HS-27A (cell line): ENCODE measurements at places on chromosomes 6 and 20.

DNA sequence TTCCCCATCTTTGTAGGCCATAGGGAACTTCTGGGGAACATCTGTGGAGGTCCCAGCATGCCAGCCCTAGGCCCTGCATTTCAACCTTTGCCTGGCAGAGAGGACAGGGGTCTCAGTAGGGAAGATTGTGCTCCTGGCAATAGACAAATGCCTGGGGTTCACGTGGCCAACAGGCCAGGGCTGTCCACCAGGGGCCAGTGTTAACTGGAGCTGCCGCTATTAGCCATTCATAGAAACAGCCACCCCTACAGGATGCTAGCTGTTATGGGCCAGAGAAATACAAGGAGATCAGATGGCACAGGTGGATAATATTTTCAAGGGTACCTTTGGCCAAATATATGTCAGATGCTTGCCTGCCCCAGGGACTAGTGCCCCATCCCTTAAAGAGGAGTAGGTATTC is 932.9 kb downstream of the QKI start:
- no peak for DNase-seq

GRCh38 chr6:138278326-138278725 is 60.0 kb upstream of the PBOV1 start:
- DNase-seq, result no peak

- DNase-seq, result no peak
Observed at GRCh38 chr6:91681296-91681695, 1094.4 kb upstream of the MAP3K7 start.

GRCh38 chr6:111552241-111552744 is 53.4 kb downstream of the TRAF3IP2 start:
- peak; percentile 88 for DNase-seq

DNA sequence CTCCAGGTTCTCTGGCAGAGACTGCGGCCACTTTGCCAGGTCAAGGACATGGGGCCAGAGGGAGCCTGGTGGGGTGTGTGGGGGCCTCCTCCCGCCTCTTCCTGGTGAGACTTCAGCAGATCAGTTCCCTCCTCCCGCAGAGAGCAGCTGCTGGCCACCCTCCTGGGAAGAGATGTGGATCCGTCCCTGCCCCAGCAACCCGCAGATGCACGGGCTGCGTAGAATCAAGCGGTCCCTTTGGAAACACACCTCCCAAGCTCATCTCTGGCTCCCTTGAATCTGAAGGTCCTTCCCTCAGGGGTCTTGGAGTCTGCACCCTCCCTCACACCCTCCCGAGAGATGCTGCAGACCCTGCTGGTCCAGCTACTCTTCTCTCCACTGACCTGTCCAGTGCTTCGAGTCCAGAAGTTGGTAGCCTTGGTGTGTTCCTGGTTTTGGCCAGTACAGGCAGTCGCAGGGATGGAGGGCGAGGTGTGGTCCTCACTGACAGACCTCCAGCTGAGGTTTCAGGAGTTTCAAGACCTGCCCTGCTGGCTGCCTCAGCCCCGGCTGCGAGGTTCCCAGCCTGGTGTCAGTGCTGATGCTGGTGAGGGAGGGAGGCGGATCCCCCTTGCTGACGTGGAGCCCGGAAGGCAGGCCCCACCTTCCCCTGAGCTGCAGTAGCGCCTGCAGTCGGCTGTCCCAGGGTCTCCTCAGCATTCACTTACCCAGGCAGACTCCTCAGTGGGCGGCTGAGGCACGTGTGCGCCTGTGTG is at the start of gene NPBWR2:
Gene NPBWR2 (minus strand): TSS at position 585 of the 755 bp plus-strand sequence. CDS start 734 bp downstream, outside the sequence.
- no peak for DNase-seq

DNA sequence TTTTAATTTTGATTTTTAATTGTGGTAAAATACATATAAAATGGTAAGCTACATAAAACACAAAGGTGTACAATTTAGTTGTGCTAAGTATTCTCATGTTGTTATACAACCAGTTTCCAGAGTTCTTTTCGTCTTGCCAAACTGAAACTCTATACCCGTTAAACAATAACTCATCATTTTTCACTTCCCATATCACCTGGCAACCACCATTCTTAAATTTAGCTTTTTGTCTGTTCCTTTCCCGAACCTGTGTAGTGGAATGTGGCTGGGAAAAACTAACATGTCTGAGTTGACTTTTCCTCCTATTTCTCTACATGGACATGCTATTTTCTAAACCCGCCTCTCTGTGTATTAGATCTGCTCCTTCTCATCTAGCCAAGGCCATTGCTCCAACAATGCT is 27.6 kb downstream of the RPRD1B start:
- no peak for DNase-seq

DNA sequence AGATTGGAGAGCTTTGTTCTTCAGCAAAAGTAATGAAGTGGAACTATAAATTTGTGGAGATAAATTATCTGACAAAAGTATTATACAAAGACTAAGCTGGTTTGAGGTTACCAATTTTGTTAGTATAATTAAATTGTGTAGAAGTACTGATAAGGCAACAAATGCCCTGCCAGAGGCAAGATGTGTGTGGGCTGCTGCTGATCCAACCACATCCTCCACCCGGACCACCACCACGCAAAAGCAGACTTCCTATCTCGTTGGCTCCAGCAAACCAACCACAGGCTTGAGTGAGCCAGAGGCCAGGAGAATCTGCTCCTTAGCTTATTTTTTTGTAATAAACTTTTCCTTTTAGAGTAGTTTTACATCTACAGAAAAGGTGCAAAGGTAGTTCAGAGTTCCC is 1.1 kb upstream of the MYLK4 start:
- DNase-seq, result no peak

DNA sequence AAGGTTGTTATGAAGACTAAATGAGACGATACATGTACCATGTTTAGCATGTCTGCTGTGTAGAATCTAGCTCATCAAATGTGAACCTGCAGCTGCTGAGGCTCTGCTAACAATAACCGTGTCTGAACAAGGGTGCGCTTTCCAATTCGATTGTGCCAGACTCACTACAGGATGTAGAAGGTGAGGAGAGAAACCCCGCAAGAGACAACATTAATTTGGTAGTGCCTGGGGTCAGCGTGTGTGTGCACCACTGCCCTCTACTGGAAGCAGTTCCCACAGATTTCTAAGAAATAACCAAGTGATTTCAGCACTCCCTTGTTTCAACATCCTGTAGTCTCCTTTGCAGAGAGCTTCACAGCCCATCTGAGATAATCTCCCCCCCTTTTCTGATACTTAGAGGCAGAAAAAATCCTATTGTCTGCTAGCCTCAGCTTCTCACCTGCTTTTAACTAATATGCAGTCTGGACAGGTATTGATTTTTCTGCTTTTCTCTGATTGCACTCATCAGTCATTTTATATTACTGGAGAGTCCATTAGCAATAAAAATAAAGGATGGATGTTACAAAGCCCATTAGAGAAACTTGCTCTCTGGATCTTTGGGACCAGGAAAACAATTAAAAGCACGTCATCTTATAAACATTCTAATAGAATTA is 96.7 kb upstream of the BACH2 start:
- no peak for DNase-seq

- no peak for DNase-seq
Observed at GRCh38 chr20:3107464-3108025, 23.0 kb upstream of the AVP start.
